ENCODE measurements at places on chromosomes 3 and 15.

DNA sequence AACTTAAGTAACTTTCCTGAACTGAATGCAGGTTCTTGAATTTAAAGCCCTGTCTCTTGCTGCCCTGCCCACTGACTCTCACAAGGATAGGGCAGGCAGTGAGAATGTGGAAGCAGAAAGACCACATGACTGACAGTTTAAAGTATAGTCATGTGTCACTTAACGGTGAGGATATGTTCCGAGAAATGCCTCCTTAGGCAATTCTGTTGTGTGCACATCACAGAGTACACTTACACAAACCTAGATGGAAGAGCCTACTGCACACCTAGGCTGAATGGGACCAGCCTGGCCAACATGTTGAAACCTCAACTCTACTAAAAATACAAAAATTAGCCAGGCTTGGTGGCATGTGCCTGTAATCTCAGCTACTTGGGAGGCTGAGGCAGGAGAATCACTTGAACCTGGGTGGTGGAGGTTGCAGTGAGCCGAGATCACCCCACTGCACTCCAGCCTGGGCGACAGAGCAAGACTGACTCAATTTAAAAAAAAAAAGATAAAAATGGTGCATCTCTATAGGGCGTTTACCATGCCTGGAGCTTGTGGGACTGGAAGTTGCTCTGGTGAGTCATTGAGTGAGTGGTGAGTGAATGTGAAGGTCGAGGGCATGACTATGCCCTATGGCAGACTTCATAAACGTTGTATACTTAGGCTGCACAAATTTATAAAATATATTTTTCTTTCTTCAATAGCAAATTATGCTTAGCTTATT is 18.9 kb upstream of the COPG1 start:
- no peak for DNase-seq

DNA sequence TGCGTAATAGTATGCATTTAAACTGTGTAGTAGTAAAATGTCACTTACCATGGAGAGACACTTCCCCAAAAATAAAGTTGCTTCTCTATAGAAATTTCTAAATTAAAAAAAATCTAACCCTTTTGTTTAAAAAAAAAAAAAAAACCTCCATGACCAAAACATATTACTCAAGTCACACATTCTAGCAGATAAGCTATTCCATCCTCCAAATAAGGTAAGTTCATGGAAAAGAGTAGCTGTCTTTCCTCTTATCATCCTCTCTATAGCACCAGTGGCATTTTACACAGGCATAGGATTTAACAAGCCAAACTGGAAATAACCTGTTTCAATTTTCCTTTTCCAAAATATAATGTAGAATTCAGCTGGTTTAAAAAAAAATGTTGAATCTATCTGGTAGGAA is 57.4 kb downstream of the LRRFIP2 start:
- no peak for DNase-seq

DNA sequence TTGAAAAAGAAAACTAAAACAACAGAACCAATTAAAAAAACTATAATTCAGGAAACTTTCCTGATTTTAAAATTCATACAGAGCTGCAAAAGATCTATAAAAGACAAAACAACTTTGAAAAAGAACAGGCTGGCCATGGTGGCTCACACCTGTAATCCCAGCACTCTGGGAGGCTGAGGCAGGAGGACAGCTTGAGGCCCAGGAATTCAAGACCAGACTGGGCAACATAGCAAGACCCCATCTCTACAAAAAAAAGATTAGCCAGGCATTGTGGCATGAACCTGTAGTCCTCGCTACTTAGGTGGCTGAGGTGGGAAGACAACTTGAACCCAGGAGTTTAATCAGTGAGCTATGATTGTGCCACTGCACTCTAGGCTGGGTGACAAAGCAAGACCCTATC is 6.7 kb downstream of the CEP70 start:
- no peak for DNase-seq

DNA sequence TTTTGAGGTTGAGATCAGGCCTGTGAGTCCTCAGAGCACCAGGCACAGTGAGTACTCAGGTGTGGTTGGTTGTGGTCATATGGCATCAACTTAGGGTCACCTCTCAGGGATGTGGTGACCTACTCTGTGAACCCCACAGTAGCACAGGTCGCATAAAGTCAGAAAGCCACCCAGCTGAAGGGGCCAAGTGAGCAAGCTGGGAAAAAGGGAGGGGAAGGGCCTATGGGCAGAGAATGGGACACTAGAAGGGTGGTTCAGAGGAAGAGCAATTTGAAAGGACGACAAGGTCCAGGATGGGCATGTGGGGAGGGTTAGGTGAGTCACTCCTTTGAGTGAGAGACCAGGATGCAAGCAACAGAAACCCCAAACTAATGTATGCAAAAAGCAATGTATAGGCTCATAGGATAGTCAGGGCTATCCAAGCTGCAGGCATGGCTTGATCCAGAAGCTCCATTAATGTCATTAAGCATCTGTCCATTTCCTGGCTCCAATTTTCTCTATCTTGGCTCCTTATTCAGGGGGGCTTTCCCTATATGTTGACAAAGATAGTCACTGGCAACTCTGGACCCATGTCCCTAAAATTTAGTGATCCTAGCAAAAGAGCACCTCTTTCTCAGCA is 33.5 kb downstream of the HMCES start:
- no peak for DNase-seq

GRCh38 chr15:39205081-39205480 is 375.8 kb upstream of the THBS1 start:
- DNase-seq, result no peak

- no peak for DNase-seq
These were observed 50.2 kb downstream of the PDHB start for GRCh38 chr3:58383476-58383875.

GRCh38 chr3:71207632-71208031 is 375.9 kb downstream of the FOXP1 start:
- DNase-seq, result no peak

DNA sequence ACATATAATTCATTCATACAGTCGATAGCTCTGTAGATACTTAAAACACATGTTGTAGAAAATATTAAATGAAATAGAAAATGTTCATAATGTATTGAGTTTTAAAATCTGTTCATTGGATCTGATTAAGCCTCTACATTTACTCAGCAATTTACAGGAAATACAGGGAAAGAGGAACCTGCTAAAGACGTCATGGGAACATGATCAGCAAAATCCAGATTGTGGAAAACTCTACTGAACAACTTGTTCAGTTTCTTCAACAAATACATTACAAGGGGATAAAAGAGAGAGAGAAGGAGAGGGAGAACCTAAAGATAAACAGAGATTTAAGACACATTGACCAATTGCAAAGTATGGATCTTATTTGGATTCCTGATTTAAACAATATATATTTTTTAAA is 46.7 kb downstream of the KLHL6 start:
- DNase-seq, result no peak

DNA sequence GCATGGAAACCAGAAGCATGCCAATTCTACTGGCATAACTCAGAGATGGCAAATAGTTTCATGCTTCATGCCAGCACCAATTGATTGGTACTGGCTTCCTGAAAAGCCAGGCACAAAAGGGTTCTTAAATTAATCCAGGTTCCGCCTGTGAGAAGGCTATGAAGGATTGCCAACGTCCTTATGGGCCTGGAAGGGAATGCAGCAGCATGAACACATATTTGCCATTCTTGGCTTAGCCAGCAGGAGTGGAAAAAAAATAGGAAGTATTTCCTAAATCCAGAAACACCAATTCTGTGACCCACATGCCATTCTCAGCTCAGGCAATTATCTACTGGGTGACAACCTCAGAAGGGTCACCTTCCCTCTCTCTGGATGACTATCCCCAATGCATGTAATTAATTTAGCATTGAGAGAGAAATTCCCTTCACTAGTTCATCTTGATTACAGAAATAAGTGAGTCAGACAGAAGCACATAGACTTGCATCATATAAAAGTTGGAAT is 36.0 kb downstream of the ADAMTS9 start:
- no peak for DNase-seq

- DNase-seq, result no peak
These were observed 308.9 kb downstream of the CTNNB1 start for GRCh38 chr3:41508063-41508696.

DNA sequence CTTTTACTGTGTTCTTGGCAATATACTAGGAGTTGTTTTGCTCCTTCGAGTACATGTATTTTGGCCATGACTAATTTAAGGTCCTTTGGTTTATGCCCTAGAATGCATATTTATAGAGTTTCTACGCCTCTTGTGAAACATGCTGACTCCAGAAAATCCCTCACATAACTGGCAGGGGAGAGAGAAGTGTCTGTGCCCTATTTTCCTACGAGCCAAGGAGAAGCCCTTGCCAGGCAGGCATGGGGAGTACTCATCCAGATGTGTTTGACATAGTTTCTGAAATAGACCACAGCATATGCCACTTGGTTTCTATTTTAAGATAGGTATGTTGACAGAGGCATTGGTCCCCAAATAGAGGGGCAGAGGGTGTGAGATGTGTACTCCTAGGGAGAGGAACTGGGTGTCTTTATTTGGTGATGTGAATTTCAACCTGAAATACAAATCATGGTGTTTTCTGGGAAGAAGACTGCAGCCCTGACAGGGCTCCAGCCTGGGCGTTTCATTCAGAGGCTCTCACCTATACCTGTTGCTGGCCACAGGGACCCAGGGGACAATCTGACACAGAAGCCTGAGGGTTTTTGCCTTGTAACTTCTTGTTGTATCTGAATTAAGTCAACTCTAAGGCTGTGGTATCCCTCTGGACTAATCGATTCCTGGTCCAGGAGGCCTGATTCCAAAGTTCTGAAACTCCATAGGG is 267.8 kb upstream of the C2CD4B start:
- no peak for DNase-seq

DNA sequence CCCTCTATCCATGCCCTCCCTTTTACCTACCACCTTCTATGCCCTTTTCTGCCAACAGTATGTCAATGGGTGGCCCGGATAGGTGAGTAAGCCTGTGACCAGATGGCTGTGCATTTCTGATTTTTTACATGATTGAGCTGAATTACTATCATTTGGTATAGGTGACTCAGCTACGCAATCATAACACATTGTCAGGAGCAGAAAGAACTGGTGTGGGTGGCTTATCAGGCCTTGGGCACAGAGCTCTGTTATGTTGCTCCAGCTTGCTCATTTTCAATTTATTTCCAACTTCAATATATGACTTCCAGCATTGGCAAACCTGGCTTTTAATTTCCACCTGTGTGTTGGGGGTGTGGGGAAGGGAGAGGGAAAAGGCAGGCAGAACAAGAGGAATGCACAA is 86.6 kb upstream of the AGBL1 start:
- no peak for DNase-seq

- no peak for DNase-seq
These were observed 221.9 kb downstream of the RBMS3 start for GRCh38 chr3:29502771-29503170.

GRCh38 chr3:189308608-189309007 is 136.8 kb downstream of the TPRG1 start:
- no peak for DNase-seq
